ENCODE measurements at places on chromosomes 16 and 17. TPM values are rescaled to one million over a fixed set of nuclear protein-coding genes. Genes with fewer than 3 reads are reported as not detected.

MSLN gene
- 2.5 TPM for total RNA-seq

QRICH2 gene
- total RNA-seq: 1.8 TPM

PRR35 gene
- total RNA-seq: 0.05 TPM

WNK4 gene
- 1.5 TPM for total RNA-seq

FBXW10B gene
- total RNA-seq: 3.5 TPM

DYNLRB2 gene
- total RNA-seq: 0.28 TPM

BLMH gene
- 52.0 TPM for total RNA-seq

PRAC2 gene
- total RNA-seq: not detected

NEUROD2 gene
- not detected for total RNA-seq

FUS gene
- total RNA-seq: 492 TPM

RTN4RL1 gene
- total RNA-seq: 3.4 TPM

CACNA1H gene
- 10.3 TPM for total RNA-seq

HCRT gene
- not detected for total RNA-seq

SLC12A3 gene
- not detected for total RNA-seq

OR1D2 gene
- not detected for total RNA-seq

TEX14 gene
- total RNA-seq: 0.14 TPM

HSD17B1 gene
- 1.5 TPM for total RNA-seq

SECTM1 gene
- 1.4 TPM for total RNA-seq

ATF7IP2 gene
- 12.5 TPM for total RNA-seq

MMP25 gene
- total RNA-seq: 0.85 TPM

NFATC2IP gene
- total RNA-seq: 20.5 TPM

CCL23 gene
- not detected for total RNA-seq

LYZL6 gene
- total RNA-seq: not detected

OSGIN1 gene
- total RNA-seq: 39.7 TPM

NPW gene
- total RNA-seq: 1.2 TPM

SOX9 gene
- 9.8 TPM for total RNA-seq

MYL4 gene
- total RNA-seq: 0.16 TPM

SLC9A5 gene
- total RNA-seq: 1.8 TPM

TEX19 gene
- total RNA-seq: 0.31 TPM

CNGB1 gene
- 0.08 TPM for total RNA-seq

USP43 gene
- total RNA-seq: 5.1 TPM

TNFRSF17 gene
- not detected for total RNA-seq

FA2H gene
- 34.7 TPM for total RNA-seq

MAF gene
- total RNA-seq: 0.72 TPM

CCL4L2 gene
- not detected for total RNA-seq

TBC1D16 gene
- 10.7 TPM for total RNA-seq

DNASE1L2 gene
- total RNA-seq: 1.3 TPM

TP53TG3F gene
- 0.31 TPM for total RNA-seq

OTOA gene
- total RNA-seq: not detected

ZP2 gene
- total RNA-seq: not detected

RHBDL1 gene
- total RNA-seq: 1.4 TPM
